Activated CD8-positive, alpha-beta memory T cell treated with anti-CD3 and anti-CD28 coated beads, Interleukin-2, amount 10 ng/mL, durations not matched to agents 7 days and 5 days (primary cell): ENCODE measurements at places on chromosomes 4 and X. TPM values are rescaled to one million over a fixed set of nuclear protein-coding genes. Genes with fewer than 3 reads are reported as not detected.

USP26 gene
- not detected for total RNA-seq

DRP2 gene
- 1.6 TPM for total RNA-seq

- H3K4me3 ChIP-seq = no peak overlapping the region
- H3K27ac ChIP-seq = no peak overlapping the region
- peak; percentile 35 for DNase-seq
- H3K36me3 ChIP-seq = no peaks in the 10 kb centered on the region
- H3K27me3 ChIP-seq = peaks cover 18% of the 10 kb centered on the region
These were observed 39.9 kb downstream of the PSAPL1 start for GRCh38 chr4:7394681-7395451.

GRCh38 chrX:17081968-17082367 is 135.5 kb downstream of the REPS2 start:
- H3K4me3 ChIP-seq = no peak overlapping the region
- no peaks in the 10 kb centered on the region for H3K4me1 ChIP-seq
- DNase-seq = no peak
- no peak overlapping the region for H3K27ac ChIP-seq
- H3K27me3 ChIP-seq = peaks cover 8% of the 10 kb centered on the region

DNA sequence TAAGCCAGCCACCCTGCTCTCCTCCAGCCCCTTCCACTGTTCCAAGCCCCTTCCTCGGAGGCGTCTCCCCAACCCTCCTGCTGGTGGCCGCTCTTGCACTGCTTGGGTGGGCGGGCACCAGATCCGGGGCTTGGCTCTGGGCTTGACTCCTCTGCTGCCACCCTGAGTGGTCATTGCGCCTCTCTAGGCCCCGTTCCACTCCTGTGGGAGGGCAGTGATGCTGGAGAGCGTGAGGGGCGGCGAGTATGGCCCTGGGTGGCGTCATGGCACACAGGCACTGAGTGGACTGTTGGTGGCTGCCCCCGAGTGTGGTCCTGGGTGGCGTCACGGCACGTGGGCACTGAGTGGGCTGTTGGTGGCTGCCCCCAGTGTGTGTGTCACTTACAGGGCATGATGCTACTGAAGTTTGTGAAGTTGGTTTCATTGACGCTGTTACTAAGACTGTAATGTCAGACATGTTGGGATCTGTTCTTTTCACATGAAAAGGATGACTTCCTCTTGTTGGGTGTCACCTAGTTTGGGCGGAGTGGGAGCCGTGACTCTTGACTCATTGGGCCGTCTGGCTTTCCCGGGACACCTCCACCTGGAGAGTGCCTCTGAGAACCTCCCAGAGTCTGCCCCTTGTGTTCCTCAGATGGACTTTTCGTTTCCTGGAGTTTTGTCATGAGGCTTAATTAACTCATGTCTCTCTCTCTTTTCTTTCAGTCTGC is 55.9 kb upstream of the HGFAC start:
- no peak overlapping the region for H3K4me3 ChIP-seq
- H3K36me3 ChIP-seq = peaks cover 3% of the 10 kb centered on the region

DNA sequence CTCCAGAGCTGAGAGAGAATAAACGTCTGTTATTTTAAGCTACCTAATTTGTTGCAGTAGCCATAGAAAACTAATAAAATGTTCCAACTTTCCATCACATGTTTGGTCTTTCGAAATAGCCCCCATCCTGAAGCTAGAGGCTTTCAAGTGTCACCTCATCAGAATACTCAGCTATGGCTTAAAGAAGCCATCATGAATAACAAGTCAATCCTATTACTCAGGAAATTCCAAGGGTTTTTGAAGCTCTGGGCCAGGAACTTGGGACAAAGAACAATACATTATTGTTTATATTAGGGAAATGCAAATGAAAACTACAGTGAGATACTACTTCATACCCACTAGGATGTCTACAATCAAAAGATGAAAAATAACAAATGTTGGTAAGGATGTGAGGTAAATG is 42.2 kb downstream of the TBCK start:
- H3K27ac ChIP-seq = no peak overlapping the region
- DNase-seq = no peak
- no peaks in the 10 kb centered on the region for H3K27me3 ChIP-seq
- H3K36me3 ChIP-seq = peaks cover 6% of the 10 kb centered on the region
- no peak overlapping the region for H3K4me3 ChIP-seq
- H3K4me1 ChIP-seq = peaks cover 8% of the 10 kb centered on the region

GRCh38 chr4:15729910-15730533 is 27.2 kb downstream of the BST1 start:
- peaks cover 8% of the 10 kb centered on the region for H3K4me1 ChIP-seq
- H3K36me3 ChIP-seq = no peaks in the 10 kb centered on the region
- peak; percentile 53 for DNase-seq
- H3K27ac ChIP-seq = no peak overlapping the region
- peaks cover 22% of the 10 kb centered on the region for H3K27me3 ChIP-seq
